ENCODE measurements at places on chromosomes 2 and 18. TPM values are rescaled to one million over a fixed set of nuclear protein-coding genes. Genes with fewer than 3 reads are reported as not detected.

ATOH8 gene
- total RNA-seq, result 38.9 TPM

IL37 gene
- 315 TPM for total RNA-seq

IHH gene
- 0.30 TPM for total RNA-seq

C2orf80 gene
- not detected for total RNA-seq

TMEM182 gene
- total RNA-seq, result 0.53 TPM

CCBE1 gene
- 15.5 TPM for total RNA-seq

PLGLB1 gene
- total RNA-seq, result 0.46 TPM

EIPR1 gene
- total RNA-seq, result 22.6 TPM

NRP2 gene
- 7.3 TPM for total RNA-seq

ARHGEF4 gene
- total RNA-seq, result 108 TPM

PTH2R gene
- not detected for total RNA-seq

ZNF385B gene
- 1.4 TPM for total RNA-seq

REG3A gene
- total RNA-seq, result not detected

GRHL1 gene
- total RNA-seq, result 134 TPM

RBKS gene
- total RNA-seq, result 1.2 TPM

ASTL gene
- total RNA-seq, result 0.20 TPM

SETBP1 gene
- 11.0 TPM for total RNA-seq

DPP10 gene
- total RNA-seq, result 1.1 TPM

FSHR gene
- total RNA-seq, result not detected

SERPINB13 gene
- 34.2 TPM for total RNA-seq

CNGA3 gene
- not detected for total RNA-seq

NAT8 gene
- total RNA-seq, result not detected

CENPA gene
- 3.2 TPM for total RNA-seq

SOCS6 gene
- total RNA-seq, result 17.8 TPM

NEU2 gene
- total RNA-seq, result 24.6 TPM

ZNF407 gene
- total RNA-seq, result 12.8 TPM

AQP12B gene
- not detected for total RNA-seq

IL36RN gene
- total RNA-seq, result 97.5 TPM

CNDP1 gene
- not detected for total RNA-seq

EMILIN2 gene
- total RNA-seq, result 10.9 TPM

CHRND gene
- not detected for total RNA-seq

RAB3GAP1 gene
- total RNA-seq, result 57.5 TPM

REG1B gene
- not detected for total RNA-seq

RAB6C gene
- not detected for total RNA-seq

TUBB8B gene
- total RNA-seq, result not detected

CSRNP3 gene
- 14.1 TPM for total RNA-seq

KLHL30 gene
- total RNA-seq, result 0.64 TPM

Measured in lower leg skin (tissue), 4 donors.